Stimulated activated CD8-positive, alpha-beta memory T cell treated with anti-CD3 and anti-CD28 coated beads, Interleukin-7, amount 100 ng/mL, for 1 hour (primary cell): ENCODE measurements at places on chromosomes 11 and 22.

- DNase-seq, result no peak
Measured at GRCh38 chr11:71293961-71294782, 41.8 kb upstream of the SHANK2 start.

GRCh38 chr11:77361184-77361583, 59.7 kb upstream of the GDPD4 start:
- DNase-seq, result no peak

GRCh38 chr22:42560781-42561180, 7.0 kb downstream of the SERHL2 start:
- no peak for DNase-seq

DNA sequence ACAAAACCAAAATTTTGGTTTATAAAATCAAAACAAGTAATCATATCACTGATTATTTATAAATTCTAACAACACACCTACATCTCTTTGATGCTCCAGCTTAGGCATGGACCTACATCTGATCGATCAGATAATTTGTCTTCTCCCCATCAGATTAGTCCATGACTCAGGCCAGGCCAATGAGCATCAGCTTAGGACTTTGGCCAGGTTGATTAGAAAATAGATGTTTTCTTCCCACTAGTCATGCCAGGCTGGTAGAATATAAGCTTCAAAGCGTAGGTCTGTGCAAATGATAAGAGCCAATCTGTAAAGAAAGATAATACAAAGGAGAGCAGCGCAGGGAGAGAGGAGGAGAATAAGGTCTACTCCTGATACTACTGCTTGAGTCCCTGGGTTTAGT, 1487.9 kb downstream of the FAM181B start:
- no peak for DNase-seq

- DNase-seq, result no peak
Measured at GRCh38 chr11:43503417-43503816, 144.7 kb downstream of the TTC17 start.

DNA sequence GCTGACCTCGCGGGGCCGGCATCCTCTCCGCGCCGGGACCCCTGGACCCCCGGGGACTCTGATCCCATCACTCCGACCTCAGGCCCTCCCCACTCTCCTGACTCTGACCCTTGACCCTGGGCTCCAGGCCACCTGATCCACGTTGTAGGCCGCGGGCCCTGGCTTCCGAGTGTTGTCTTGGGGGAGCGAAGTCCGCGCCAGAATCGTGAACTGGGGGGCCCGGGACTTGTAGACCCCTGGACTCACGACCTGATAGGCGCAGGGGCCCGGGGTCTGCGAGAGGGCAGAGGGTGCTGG, 716 bp upstream of the TYMP start:
- DNase-seq, result no peak

- DNase-seq, result no peak
Measured at GRCh38 chr11:124101737-124102136, 13.5 kb upstream of the VWA5A start.

GRCh38 chr11:36027731-36028130, 83.9 kb downstream of the LDLRAD3 start:
- DNase-seq, result no peak

GRCh38 chr11:66366844-66367477, 4.6 kb downstream of the SLC29A2 start:
- no peak for DNase-seq

DNA sequence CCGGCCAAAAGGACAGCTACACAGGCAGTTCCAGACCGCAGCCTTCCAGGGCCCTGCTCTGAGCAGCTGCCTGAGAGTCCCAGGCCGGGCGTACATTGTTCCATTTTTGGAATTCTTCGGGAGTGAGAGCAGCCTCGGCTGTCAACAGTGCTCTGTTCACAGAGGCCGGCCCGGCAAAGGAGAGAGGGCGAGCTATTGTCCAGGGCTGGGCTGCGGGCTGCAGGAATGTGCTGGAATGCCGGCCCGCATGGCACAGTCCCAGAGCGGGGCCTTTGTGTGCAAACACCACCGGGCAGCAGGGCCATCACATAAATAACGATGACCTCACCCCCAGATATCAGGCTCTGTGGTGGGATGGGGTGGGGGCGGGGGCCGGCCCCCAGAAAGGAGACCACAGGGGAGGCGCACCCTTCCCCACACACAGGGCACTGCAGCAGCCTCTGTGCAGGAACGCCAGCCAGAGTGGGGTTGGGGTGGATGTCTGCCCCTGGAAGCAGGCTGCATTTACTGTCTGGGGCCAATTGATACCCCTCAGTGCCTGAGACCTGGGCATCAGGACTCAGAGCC, 15.8 kb downstream of the LINC01488 start:
- DNase-seq, result no peak

DNA sequence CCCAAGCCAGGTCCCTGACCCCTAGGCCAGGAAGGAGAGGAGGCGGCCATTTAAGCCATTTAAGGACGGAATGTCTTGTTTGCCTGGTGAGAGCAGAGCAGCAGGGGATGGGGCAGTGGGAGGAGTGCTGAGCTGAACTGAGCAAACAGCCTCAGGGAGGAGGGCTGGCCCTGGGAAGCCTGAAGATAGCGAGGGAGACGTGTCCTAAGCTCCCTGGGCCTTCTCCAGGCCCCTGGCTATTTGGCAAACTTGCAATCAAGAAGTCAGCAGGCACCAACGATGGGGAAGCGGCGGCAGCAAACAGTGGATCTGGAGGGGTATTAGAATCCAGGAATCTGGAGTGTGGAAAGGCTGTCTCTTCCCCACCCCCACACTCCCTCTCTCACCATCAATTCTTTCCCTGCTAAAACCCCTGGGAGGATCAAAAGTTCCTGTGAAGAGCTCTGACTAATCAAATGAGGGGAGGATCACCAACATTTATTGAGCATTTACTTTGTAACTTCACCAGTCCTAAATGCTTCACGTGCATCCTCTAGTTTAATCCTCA, 8.8 kb downstream of the BCL9L start:
- DNase-seq, result no peak

- DNase-seq, result no peak
Measured at GRCh38 chr11:41486424-41486823, 27.0 kb upstream of the LRRC4C start.

DNA sequence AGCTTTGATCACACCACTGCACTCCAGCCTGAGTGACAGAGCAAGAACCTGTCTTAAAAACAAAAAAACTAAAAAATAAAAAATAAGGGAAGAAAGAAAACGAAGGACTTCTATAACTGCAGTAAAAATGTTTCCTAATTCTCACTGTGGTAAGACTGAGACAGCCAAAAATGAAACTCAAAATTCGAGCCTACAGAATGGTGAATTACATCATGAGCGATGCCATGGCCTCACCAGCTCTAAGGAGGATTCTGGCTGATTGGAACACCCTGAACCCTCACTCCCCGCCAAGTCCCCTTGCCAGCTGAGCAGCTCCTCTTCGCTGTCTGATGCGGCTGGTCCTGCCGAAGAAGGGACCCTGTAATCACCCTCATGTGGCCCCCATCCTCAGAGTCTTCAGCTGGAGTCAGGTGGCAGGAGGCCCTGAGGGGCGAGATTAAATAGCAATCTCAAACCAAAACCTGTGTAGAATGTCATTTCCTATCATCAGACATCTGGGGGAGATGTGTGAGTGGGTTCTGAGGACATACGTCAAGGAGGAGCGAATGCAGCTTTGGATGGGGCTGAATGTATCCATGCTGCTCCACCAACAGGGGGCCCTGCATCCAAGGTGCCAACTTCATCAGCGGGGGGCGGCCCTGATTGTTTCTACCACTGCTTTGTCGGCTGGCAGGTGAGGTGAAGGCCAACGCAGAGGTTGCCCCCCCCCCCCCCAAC, 29.2 kb downstream of the PDGFB start:
- no peak for DNase-seq

DNA sequence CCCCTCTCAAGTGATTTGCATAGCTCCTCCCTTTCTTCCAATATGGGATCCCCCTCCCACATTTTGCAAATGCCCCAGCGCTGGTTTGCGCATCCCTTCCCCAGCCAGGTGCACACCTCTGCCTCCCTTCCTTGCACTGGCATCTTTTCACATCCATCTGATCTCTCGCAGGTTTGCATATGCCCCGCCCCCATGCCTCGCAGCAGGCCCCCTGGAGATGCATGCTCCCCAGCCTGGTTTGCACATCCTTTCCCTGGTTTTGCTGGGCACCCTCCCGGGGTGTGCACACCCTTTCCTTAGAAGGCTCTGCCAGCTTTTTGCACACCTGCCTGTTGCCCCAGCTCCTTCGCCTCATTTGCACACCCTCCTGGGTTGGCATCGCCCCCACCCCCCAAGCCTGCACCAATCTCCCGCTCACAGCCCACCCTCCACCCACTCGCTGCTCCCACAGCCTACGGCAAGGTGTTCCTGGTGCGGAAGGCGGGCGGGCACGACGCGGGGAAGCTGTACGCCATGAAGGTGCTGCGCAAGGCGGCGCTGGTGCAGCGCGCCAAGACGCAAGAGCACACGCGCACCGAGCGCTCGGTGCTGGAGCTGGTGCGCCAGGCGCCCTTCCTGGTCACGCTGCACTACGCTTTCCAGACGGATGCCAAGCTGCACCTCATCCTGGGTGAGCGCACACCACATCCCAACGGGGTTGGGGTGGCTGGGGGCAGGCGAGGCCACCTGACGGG, 917 bp downstream of the RPS6KA4 start:
- DNase-seq, result no peak

DNA sequence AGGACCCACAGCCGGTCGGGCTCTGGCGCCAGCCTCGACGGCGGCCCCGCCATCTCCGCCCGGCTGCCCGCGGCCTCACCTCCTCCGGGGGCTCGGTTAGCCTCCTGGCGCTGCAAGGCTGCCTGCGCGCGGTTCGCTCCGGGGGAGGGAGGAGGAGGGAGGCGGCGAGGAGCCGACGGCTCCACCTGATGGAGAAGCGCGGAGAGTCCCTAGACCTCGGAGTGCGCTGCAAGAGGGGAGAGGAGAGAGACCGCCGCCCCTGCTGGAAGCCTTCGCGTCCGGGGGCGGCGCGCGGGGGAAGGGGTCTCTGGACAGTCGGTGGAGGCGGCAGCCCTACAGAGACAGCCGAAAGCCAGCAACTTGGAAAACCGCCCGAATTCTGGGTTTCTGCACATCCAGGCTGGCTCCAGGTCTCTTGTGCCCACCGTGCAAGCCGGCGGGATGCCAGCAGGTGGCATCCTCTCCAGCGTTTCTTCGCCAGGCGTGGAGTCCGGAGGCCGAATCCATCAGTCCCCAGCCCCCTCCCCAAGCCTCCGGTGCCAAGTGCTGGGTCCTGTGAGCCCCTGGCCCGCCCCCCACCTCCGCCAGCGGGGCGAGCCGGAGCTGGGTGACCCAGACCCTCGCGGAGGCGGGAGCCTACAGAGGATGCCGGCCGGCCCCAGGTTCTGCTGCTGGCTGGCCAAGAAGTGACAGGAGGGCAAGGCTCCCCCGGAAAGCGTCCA, 2.9 kb upstream of the KIRREL3 start:
- no peak for DNase-seq

DNA sequence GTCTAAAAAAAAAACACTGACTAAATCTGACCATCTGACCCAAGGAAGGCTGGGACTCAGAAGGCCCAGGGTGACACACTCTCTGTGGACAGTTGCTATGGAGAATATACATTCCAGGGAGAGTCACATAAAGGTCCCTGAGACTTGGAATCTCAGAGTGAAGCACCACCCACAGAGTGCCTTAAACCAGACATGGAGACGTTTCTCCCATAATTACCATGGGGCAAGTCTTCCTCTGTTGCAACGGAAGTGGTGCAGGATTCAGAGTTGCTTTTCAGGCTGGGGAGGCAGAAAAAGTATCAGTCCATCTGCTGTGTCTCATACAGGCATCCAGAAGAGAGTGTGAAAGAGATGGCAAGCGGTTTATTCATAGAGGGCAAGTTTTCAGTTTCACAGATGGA, 58.7 kb upstream of the SLN start:
- no peak for DNase-seq

DNA sequence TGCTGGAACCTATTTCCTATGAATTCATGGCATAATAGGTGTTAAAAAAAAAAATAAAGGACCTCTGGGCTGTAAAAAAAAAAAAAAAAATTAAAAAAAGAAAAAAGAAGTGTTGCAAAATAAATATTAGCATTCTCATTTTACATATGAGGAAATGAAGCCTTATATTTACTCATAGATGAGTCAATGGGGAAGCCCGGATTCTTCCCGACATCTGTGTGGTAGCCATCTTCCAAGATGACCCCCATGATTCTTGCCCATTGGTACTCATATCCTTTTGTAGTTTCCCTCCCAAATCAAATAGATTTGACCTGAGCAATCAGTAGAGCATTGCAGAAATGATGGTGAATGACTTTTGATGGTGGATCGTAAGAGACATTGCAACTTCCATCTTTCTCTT, 3.0 kb upstream of the SWAP70 start:
- no peak for DNase-seq

DNA sequence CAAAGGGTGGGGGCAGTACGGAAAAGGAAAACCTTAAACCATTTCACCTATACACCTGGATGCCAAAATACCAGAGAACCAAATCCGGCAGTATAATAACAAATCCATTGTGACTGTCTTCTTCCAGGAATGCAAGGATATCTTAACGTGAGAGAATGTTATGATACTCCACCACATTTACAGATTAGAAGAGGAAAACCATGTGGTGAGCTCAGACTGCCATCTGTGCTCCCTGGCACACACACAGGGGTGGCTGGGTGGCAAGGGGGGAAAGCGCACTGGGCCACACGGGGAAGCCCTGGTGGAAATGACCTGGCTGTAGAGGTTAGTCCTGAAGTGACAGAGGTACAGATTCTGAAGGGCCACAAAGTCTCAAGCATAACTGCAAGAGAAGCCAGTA, 9.9 kb downstream of the EIF1AD start:
- no peak for DNase-seq

DNA sequence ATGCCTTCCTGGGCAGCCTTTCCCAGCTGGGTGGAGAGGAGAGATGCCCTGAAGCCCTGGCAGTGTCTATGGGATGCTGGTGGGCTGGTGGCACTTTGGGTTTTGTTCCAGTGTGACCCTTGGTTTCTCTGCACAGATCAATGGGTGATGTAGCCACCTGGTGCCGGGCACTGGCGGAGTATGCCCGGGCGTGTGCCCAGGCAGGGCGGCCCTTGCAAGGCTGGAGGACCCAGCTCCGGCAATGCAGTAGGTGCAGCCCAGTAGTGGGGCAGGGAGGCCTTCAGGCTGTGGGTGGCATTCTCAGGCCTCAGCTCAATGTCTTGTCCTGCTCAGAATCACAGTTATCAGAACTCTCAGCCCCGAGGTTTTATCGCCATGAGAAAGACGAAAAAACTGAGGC, 11.9 kb downstream of the OTOG start:
- DNase-seq, result no peak

GRCh38 chr22:31937341-31937740, 7.0 kb upstream of the YWHAH start:
- DNase-seq, result no peak

GRCh38 chr11:1922481-1923081, 3.1 kb downstream of the TNNT3 start:
- no peak for DNase-seq

- no peak for DNase-seq
Measured at GRCh38 chr11:116736763-116737162, 36.0 kb downstream of the BUD13 start.
